ENCODE measurements at places on chromosomes 7 and 10.

DNA sequence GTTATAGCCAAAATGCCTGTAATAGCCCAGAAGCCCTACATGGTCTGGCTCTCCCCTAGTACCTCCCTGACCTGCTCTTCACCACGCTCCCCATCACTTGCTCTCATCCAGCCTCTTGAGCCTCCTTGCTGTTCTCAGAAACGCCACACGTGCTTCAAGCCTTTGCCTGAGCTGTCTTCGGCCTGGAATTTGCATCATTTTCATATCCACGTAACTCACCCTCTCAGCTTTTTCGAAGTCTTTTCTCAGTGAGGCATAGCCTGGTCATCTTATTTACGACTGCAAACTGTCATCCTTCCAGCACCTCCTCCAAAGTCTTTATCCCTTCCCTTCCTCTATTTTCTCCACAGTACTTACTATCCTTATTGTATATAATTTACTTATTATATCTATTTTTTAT lies 151.0 kb upstream of the AHR start:
- DNase-seq = no peak

DNA sequence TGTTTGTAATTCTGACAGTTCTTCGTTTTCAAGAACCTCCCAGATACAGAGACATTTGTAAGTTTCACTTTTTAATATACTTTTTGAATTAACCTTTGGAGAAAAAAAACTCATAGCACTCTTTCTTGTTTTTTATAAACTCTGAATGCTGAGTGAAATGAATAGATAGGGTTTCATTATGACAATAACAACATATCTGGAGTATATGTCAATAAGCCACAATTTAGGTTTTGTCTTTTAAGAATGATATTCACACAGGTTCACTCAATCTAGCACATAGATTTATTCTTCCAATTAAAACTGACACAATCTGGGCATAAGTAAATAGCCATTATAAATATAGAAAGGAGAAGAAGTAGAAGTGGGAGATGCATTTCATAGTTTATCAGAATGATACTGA lies 21.7 kb downstream of the ABCA13 start:
- no peak for DNase-seq

DNA sequence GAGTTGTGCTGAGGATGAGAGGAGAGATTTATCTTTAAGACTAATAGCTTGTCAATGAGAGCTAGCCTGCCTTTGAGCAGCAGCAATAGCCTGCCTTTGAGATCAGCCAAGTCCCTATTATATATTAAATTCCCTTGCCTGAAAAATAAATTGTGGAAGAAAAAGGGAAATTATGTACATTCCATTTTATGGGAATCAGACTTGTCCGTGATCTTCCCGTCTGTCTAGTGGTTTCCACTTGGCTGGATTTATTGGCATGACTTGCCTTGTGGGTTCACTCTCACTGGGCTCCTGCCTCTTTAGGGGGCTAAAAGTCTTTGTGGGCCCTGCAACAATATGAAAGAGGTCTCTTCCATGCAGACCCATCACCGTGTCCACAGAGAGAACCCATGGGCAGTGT lies 171.7 kb upstream of the FRMD4A start:
- no peak for DNase-seq

DNA sequence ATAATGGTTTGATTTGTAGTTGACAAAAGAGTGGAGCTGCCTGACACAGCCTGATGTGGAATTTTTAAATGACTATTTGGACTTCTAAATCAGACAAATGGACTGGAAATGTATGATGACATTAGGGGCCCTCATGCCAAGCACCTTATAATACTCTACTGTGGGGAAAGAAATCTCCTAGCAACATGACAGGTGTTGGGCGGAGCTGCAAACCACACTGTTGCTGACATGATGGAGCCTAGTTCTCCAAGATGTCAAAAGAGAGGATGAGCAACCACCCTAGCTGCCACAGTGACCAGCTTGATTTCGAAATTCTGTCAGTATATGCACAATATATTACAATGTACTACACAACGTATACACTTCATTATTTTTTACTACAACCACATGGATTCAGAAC lies 65.8 kb downstream of the RHOBTB1 start:
- DNase-seq = no peak

DNA sequence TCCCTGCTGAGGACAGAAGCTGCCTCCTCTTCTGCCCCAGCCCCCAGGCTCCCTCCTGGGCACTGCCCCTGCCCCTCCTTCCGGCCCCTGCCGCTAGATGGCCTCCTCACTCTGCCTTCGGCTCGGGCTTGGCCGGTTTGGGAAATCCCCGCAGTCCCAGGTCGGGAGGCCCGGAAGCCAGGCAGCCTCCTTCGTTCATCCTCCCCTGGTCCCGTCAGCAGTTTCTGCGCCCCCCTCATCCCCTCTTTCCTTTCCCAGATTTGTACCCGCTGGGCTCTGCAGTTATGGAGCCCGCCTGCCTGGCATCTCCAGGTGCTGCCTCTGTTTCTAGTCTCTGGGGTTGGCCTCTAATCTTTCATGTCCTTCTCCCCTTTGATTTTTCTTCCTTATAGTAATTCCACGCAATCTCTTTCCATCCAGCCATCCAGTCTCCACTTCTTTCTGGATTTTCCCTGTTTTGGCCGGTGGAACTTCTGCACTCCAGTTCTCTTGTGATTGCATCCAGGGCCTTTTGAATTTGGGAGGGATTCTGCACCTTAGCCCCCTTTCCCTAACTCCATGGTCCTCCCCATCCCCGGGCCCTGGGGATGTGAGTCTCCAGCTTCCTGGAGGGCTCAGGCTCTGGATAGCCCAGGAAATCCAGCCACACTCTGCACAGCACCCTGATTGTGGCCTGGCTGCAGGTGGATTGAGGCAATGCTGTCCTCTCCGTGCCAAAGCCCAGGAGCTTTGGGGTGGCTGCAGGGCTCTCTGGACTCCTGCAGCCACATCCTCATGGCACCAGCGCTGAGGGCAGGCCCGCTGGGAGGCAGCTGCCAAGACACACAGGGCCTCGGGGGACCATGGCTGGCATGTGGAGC lies 3.3 kb upstream of the SHH start:
- DNase-seq = peak; percentile 59

DNA sequence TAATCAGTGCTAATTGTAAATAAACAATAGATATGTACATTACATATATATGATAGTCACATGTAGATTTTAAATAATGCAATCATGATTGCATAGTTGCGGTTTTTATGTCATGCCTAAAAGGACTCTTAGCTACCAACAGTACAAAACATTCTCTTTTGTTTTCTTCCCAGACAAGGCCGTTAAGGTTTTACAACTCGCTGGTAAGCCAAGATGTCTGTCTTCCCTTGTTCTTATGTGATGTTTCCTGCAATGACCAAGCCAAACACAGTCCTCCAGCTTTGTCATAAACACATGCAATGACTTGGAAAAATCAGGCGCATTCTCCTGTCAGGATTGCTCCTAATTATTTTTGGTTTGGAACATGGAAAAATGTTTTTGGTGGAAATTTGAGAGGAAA lies 192.3 kb upstream of the GLI3 start:
- DNase-seq = no peak

DNA sequence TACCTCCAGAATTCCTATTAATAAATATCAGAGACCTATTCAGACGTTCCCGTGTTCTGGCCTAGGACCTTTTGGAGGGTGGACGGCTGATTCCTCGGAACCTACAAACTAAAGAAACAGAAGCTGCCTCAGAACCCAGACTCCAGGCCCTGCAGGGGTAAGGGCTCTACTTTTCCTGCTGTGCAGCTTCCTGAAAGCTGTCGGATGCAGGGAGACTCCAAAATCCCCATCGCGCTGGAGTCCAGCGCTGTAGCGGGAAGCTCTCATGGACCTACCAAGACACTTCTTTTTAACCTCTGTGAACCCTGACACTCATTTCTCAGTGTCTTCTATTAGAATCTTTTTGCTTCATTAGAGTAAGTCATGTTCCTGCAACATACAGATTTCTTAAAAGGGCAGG lies 244.5 kb upstream of the PITRM1 start:
- no peak for DNase-seq

DNA sequence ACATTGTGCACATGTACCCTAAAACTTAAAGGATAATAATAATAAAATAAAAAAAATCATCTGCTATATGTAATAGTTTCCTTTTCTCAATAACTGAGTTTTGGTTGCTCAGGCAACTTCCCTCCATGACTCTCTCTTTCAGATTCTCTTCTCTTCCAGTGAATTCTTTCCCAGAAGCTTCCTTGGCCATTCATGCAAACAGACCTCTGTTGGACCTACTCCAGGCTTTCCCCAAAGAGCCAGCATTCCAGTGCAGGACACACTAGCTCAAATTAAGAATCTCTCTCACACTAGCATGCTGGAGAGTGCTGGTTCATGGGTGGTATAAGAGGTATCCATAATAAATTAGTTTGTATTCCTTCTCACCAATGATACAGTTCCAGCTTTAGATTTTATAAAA lies 31.0 kb upstream of the ZEB1 start:
- no peak for DNase-seq

DNA sequence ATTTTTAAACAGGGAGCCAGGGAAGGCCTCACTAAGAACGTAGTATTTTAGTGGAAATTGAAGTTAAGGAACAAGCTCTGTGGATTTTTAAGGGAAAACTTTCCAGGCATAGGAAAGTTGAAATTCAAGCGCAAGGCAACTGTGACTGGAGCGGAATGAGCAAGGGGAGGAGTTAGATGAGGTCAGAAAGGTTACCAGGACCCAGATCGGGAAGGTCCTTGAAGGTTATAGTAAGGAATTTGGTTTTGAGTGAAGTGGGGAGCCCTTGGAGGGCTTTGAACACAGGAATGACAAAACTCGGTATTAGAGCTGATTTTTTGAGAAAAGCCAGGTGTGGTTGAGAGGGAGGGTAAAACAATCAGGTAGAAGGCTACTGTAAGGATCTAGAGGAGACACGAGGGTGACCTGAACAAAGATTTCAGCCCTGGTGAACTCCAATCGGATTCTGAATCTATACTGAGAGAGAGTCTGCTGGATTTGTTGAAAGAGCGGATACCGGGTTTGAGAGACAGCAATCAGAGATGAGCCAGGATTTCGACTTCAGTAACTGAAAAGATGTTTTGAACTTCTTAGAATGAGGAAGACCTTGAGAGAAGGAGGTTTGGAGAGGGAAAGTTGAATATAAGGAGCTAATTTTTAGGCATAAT lies 1013.9 kb downstream of the NRG3 start:
- DNase-seq = no peak

- DNase-seq = no peak
These were observed 79.9 kb downstream of the ADRA2A start for GRCh38 chr10:111156754-111157153.

DNA sequence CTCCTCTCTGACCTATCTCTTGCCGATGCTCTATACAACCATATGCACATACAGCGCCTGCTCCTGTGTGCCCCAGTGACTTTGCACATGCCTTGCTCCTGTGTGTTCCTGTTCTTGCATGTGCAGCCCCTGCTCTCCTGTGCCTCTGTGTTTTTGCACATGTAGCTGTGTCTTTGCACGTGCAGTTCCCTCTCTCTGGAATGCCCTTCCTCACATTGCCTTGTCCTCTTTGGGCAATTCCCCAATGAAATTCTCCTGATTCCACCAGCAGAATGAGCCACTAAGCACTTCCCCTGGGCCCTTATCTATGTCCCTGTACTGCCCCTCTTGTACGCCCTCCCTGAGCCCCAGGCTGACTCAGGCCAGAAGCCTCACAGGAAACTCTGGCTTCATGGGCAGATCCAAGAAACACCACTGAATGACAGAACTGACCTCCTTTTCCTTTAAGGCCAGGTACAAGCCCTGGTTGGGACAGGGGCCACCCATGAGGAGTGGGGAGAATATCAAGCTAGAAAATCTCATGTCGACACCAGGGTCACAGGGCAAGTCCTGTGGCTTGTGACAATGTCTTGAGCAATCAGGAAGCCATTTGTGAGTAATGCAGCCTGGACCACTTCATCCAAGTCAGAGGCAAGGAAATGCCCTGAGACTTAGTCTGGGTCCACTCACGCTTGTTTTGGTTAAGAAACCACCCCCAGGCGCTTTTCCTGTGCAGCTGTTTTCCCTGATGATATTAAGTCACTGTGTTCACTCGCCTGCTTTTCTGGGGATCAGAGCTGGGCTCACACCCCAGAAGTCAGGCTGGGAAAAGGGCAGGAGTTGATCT lies 1.9 kb upstream of the ARHGAP22 start:
- no peak for DNase-seq

- DNase-seq = no peak
These were observed 991 bp upstream of the DLD start for GRCh38 chr7:107889992-107890391.

- no peak for DNase-seq
These were observed 20.9 kb upstream of the NAMPT start for GRCh38 chr7:106305732-106306131.

GRCh38 chr10:14233566-14233965 lies 97.2 kb downstream of the FRMD4A start:
- DNase-seq = no peak

GRCh38 chr7:99267841-99268576 lies 4.6 kb upstream of the MYH16 start:
- no peak for DNase-seq

- DNase-seq = no peak
These were observed 3.6 kb downstream of the BLOC1S2 start for GRCh38 chr10:100282907-100283306.

DNA sequence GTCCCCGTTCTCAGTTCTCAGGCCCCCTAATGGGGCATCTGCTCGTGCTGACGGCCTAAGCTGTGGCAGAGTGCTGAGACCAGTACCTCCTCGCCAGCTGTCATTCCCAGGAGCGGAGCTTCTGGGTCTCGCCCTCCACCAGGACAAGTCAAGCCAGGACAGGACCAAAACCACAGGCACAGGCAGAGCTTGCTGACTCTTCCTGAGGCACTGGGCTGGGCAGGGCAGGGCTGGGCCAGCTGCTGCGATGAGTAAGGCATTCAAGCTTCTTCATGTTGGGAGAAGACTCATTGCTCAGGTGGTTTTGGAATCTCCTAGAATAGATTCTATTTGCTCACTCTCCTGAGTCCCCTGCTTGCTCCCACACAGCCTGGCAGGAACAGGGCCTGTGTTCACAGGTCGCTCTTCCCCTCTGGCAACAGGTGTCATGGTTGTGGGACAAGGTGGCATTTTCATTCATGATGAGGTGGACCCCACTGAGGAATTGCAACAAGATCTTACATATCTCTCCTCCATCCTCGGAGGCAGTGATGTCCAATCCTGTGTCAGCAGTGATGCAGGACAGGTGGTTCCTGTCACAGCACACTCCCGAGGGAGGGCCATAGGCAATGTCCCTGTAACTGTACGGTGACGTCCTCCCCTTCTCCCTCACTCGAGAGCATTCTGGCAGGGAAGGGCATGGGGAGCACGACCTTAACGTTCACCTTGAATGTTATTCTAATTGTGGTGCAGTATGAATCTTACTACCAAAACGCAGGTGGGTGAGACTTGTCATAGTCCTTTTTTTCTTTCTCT lies 17.0 kb upstream of the SH3PXD2A start:
- no peak for DNase-seq

- no peak for DNase-seq
These were observed 42.3 kb downstream of the MINPP1 start for GRCh38 chr10:87546971-87547413.

GRCh38 chr10:17022466-17022825 lies 107.2 kb downstream of the CUBN start:
- DNase-seq = no peak

Data from stimulated activated naive CD4-positive, alpha-beta T cell (primary cell).